ENCODE measurements at places on chromosomes 3 and 15. TPM values are rescaled to one million over a fixed set of nuclear protein-coding genes. Genes with fewer than 3 reads are reported as not detected.
A peak's percentile ranks its signal among the peaks of the same experiment; 100 is the strongest.

Gene SST
- polyA plus RNA-seq, result 0.78 TPM

Gene EIF1B
- polyA plus RNA-seq, result 116 TPM

GRCh38 chr3:177041730-177042551 lies 155.3 kb downstream of the TBL1XR1 start:
- no peak for DNase-seq

GRCh38 chr3:129936757-129937156 lies 37.8 kb upstream of the TRH start:
- no peak for DNase-seq

Gene PAK2
- polyA plus RNA-seq, result 79.8 TPM

- peak; percentile 96 for DNase-seq
Measured at GRCh38 chr3:4986782-4987537, 7.7 kb downstream of the BHLHE40 start.

DNA sequence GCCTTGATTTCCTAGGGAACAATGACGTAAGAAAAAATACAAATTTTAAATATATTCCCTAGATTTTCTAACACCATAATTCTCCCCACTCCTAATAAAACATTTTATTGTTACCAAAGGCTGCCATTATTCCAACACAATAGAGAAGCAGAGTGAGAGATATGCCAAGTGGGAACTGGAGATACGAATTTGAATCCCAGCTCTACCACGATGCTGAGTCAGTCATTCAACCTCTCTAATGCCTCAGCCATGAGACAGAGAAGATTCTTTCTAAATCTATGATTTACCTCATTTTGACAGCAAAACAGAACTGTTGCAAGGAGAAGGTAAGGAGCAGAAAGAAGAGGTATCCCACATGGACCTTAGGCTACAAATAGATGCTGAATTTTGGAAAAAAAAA lies 112.5 kb downstream of the IGF2BP2 start:
- no peak for DNase-seq

Gene FSIP1
- 2.7 TPM for polyA plus RNA-seq

Gene GOLGA8G
- not detected for polyA plus RNA-seq

- no peak for DNase-seq
Measured at GRCh38 chr3:48431224-48432029, 1.5 kb upstream of the PLXNB1 start.

DNA sequence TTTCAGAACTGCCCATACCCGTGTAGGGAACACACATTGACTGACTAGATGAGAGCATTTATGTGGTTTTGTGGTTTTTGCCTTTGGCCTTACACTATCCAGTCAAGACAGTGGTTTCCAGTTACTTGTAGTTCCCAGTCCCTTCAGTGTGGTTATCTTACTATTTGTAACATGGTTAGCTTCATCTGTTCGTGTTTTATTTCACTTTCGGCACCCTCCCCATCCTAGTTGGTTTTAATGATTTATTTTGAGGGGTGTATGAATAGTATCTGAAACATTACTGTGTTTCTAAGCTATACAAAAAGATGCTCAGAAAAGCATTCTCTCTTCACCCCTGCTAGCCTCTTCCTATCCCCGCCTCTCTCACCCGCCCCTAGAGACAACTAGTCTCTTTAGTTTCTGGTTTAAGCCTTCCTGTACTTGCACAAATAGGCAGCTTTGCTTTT lies 14.1 kb downstream of the LYSMD4 start:
- no peak for DNase-seq

Gene CACNA1D
- polyA plus RNA-seq, result 17.7 TPM

- DNase-seq, result no peak
Measured at GRCh38 chr3:158810823-158811724, 9.2 kb downstream of the MFSD1 start.

GRCh38 chr15:93126148-93126547 lies 37.1 kb upstream of the RGMA start:
- DNase-seq, result no peak

DNA sequence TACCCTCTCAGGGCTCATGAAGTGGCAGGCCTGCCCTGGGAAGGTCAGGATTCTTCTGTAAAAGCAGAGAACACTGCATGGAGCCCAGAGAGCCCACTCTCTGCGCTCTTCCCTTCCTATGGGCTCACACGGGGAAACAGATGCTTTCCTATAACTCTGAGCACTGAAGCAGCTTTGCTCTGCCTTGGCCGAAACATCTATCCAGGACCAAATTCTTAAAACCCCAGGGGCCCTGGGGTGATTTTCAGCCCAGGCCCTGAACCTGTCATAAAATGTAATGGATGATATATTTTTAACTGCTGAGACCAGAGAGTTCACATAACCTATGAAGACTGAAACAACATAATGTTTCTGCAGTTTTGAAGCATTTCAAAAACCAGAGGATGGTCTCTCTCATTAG lies 249.9 kb upstream of the CTDSPL start:
- DNase-seq, result no peak

Gene CPNE4
- 0.62 TPM for polyA plus RNA-seq

Gene CFAP161
- polyA plus RNA-seq, result 0.56 TPM

DNA sequence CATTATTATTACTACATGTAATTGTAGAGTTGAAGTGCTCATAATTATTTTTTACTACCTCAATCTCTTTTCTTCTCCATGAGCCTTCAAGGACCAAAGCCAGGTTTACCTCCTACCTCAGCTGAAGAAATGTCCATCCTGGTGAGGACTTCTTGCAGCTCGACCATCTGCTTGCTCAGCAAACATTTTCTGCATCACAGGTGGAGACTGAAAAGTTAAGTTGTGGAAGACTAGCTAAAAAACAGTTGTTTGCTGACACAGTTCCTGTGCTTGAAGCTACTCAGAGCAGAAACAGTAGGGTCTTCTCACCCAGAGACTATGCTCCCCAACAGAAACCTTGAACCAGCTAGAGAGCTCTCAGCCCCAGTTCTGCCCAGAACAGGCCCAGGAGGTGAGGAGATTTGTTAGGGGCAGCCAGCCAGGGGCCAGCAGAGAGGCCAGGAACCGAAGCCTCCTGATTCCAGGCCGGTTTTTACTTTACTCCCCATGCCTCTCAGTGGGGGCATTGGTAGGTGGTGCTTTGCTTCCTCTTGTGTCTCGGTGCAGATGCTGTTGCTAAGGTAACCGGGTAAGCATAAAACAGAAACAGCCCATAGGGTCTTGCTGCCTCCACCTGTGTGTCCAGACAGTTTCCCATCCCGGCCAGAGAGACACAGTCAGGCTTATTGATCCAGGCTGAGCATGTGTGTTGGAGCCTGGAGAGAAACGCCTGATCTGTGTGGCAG lies 54.9 kb downstream of the CCNL1 start:
- no peak for DNase-seq

Measured in renal pelvis (tissue), 12 donors.